ENCODE measurements at places on chromosomes 3 and 15.

DNA sequence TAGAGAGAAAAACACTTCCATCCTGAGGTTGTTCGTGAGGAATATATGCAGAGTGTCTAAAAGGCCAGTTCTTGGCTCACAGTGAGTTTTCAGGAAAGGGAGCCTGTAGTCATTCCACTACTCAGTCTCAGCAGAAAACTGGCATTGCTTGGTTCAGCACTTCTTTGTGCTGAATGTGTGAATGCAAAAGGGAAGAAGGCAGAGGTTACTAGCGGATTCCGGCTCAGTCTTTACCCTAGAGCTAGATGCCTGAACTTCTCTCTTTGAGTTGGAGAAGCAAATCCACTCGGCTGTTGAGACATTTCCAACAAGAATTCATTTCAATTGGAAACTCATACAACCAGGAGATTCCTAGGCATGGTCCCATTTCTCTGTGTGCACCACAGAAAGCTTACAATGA is 23.1 kb upstream of the FRMD4B start:
- DNase-seq: peak; percentile 57
- H3K27me3 ChIP-seq: no peaks in the 10 kb centered on the region
- no peaks in the 10 kb centered on the region for H3K4me1 ChIP-seq
- no peak overlapping the region for H3K4me3 ChIP-seq
- no peak overlapping the region for H3K27ac ChIP-seq
- H3K36me3 ChIP-seq: no peaks in the 10 kb centered on the region

GRCh38 chr15:89230277-89230676 is 8.9 kb upstream of the RLBP1 start:
- H3K4me3 ChIP-seq: no peak overlapping the region
- H3K4me1 ChIP-seq: no peaks in the 10 kb centered on the region
- no peak for DNase-seq
- no peaks in the 10 kb centered on the region for H3K27me3 ChIP-seq

DNA sequence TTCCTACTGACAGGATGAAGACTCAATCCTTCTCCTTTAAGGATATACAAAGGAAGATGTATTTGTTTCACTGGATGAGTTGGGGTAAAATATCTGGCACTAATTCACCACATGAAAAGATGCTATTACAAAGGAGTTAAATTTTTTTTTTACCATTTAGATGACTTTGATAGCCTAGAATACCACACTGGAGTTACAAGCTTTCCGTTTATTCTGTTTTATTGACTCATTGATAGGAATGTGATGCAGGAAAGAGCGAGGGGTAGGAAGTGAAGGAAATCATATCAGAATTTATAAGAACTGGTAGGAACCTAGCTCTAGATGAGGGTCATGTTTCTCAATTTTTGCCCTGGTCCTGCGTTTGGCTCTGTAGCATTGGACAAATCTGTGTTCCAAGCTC is 427.2 kb downstream of the GRM7 start:
- DNase-seq: no peak
- no peaks in the 10 kb centered on the region for H3K36me3 ChIP-seq
- no peaks in the 10 kb centered on the region for H3K27me3 ChIP-seq
- no peak overlapping the region for H3K4me3 ChIP-seq
- no peak overlapping the region for H3K27ac ChIP-seq

DNA sequence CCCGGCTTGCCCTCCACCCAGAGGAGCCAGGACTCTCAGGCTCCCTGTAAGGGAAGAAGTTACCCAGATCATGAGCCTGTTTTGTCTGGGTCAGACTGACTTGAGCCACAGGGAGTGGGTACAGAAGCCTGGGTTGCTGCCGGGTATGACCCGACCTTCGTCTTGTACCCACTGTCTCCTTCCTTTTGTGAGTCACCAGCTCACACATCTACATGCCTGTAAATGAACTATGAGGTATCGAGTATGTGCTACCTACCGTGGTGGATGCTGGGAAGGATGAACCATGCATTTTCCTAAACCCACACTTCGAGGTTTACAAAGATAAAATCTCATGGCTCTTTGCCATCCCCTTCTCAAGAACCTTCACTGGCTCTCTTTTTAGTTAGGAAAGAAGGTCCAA is 56.9 kb downstream of the CACNA1D start:
- no peaks in the 10 kb centered on the region for H3K36me3 ChIP-seq
- no peaks in the 10 kb centered on the region for H3K27me3 ChIP-seq
- no peak overlapping the region for H3K4me3 ChIP-seq
- H3K27ac ChIP-seq: peak overlapping the region; percentile 58
- H3K4me1 ChIP-seq: peaks cover 43% of the 10 kb centered on the region

- no peaks in the 10 kb centered on the region for H3K36me3 ChIP-seq
- H3K4me1 ChIP-seq: peaks cover 4% of the 10 kb centered on the region
- H3K27me3 ChIP-seq: no peaks in the 10 kb centered on the region
- DNase-seq: peak; percentile 67
- peak overlapping the region; percentile 42 for H3K4me3 ChIP-seq
These were observed 17.2 kb downstream of the TNFAIP8L3 start for GRCh38 chr15:51077221-51078153.

GRCh38 chr3:27699067-27699466 is 23.1 kb downstream of the EOMES start:
- no peaks in the 10 kb centered on the region for H3K36me3 ChIP-seq
- no peak overlapping the region for H3K4me3 ChIP-seq
- no peaks in the 10 kb centered on the region for H3K27me3 ChIP-seq

DNA sequence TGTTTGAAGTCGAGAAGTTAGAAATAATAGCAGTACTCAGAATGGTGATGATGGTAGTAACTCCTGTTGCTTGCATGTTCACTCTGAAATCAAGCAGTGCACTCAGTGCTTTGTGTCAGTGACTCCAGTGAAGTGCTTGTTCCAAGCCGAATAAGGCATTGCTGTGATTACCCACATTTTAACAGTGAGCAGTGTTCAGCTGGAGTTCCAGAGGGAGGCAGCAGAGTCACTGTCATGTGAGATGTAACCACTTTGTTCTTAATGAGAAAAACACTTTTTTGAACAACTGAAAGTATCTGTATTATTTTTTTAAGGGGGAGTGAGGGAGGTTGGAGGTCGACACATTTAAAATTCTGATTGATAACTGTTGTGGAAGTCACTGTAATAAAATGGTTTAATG is 3.7 kb downstream of the MDFIC2 start:
- no peak overlapping the region for H3K27ac ChIP-seq
- no peak overlapping the region for H3K4me3 ChIP-seq
- no peaks in the 10 kb centered on the region for H3K27me3 ChIP-seq
- no peak for DNase-seq
- no peaks in the 10 kb centered on the region for H3K36me3 ChIP-seq
- H3K4me1 ChIP-seq: no peaks in the 10 kb centered on the region

- no peak overlapping the region for H3K4me3 ChIP-seq
- H3K4me1 ChIP-seq: no peaks in the 10 kb centered on the region
- H3K27me3 ChIP-seq: peaks cover 3% of the 10 kb centered on the region
These were observed 86.1 kb downstream of the RTP4 start for GRCh38 chr3:187454085-187454815.
